ENCODE measurements at places on chromosomes 7 and 10.

DNA sequence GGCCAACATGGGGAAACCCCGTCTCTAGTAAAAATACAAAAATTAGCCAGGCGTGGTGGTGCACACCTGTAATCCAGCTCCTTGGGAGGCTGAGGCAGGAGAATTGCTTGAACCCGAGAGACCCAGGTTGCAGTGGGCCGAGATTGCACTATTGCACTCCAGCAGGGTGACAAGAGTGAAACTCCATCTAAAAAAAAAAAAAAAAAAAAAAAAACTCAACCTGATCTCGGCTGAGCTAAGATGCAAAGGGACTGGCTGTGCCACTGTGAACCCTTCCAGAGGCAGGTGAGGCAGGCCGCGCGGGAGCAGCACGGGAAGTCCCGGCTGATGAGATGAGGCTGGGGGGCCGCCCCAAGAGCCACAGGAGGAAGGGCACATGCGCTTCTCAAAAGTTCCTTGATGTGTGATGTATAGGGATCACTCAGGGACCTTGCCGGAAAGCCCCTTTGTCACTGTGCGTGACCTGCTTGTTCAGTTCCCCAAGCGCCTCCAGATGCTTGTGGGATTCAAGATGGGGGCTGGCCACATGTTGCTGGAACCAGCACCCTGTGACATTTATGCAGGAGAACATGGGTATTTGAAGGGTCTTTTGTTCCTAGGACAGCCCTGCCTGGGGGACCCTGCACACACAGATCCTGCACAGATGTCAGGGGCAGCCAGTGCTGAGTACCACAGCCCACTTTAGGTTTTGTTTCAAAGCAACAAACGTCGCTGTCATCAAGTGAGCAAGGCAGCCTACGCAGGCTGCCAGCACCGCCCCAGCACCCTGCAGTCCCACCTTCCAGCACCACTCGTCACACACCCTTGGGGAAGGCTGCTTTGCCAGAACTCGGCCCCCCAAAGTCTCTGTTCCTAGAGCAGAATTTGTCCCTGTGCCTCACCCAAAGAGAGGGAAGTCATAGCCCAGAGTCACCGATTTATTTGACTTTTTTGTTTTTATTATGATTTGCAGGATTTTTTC lies 74.8 kb upstream of the SH2B2 start:
- no peak for DNase-seq

DNA sequence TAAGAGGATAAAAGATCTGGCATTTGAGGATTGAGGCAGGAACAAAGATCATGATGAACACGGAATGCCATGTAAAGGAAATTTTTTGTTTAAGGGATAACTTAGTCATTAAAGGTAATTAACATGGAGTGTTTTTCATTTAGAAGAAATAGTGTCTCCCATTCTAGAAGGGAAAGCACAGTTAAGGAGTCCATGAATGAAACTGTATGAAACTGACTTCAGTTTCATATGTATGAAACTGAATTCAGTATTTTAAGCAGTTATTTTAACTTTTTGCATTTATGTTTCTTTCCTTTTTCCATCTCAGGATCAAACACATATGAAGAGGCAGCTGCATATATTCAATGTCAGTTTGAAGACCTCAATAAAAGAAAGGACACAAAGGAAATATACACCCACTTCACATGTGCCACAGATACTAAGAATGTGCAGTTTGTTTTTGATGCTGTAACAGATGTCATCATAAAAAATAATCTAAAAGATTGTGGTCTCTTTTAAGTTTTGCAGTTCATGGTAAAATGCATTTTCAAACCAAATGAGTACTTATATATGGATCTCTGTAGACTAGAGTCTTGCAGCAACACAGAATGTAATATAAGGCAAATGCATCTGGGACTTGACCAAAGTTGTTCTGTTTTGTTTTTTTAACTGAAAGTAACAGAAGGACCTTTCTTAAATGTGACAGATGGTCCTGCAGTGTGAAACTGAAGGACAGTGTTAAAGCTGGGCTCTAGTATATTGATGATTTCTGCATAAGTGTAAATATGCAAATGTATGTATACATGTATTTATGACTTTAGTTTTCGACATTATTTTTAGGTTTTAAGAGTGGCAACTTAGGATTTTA lies 82.6 kb downstream of the GNAI1 start:
- no peak for DNase-seq

- no peak for DNase-seq
These were observed 110.8 kb downstream of the HIBADH start for GRCh38 chr7:27551803-27552400.

DNA sequence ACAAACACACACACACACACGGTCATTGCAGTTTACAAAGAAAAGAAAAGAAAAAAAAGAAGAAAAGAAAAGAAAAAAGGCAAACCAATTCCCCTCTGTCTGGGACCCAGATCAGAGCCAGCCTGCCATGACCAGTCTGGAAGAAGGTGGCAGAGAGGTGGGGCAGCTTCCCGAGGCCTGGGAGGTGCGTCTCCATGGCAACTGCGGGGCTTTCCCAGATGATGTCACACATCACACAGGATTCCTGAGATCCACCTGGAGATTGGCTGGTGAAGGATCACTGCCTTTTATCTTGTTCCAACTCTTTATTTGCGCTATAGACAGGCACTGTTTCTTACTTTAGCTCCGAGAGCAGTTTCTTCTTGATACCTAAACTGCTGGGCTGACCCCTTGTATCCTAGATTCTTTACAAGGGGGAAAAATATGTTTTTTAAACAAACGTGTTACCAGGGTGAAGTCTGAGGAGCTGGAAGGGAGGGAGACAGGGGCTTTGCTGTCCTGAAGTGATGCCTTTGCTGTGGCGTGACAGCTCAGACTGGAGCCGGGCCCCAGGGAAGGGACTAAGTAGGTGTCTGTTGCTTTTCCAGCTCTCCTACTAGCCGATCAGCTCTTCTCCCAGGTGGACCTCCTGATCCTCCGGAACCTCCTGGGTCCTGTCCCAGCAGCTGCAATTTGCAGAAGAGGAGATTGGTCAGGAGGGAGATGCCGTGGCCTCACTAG lies 298.5 kb downstream of the KLF6 start:
- DNase-seq: no peak

- DNase-seq: no peak
These were observed 533.7 kb upstream of the IGFBP3 start for GRCh38 chr7:46454816-46455215.

- no peak for DNase-seq
These were observed 6.5 kb downstream of the TSPAN15 start for GRCh38 chr10:69457771-69458237.

DNA sequence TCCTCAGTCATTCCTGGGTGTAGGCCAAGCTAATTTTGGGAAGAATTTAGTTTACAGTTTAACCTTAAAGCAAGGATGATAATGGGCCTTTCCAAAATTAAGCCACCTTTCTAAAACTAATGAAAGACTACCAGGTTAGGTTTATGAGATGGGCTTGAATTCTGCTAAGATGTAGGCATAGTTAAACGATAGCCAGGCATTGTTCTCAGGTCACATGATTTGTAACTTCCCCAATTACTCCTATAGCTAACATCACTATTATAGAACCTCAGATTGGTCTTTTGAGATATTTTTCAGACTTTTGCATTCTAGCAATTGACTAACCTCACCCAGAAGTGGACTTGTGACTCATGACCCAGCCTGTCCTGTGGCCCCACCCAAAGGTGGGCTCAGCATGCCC lies 7.0 kb upstream of the NUB1 start:
- no peak for DNase-seq

DNA sequence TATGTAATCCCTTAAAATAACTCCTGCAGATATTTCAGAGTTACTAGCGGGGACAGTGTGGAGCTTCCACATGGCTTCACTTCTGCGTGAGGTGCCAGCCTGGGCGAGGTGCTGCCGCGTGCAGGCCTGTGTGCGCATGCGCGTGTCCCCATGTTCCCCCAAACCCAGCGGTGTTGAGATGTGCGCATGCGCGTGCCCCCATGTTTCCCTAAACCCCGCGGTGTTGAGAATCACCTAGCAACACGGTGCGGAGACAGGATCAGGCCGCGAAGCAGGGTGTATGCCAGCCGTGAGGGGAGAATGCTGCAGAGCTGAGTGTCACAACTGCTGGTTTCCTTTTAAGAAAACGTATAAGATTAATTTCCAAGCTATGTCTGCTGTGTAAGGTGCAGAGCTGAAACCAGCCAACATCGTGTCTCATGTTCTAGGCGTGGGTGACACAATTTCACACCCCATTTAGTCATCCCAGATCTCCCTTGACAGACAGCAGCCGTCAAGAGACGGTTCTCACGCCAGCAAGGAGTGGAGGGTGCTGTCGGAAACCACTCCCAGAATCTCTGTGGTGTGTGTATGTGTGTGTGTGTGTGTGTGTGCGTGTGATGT lies 71.9 kb upstream of the ADARB2 start:
- peak; percentile 8 for DNase-seq

DNA sequence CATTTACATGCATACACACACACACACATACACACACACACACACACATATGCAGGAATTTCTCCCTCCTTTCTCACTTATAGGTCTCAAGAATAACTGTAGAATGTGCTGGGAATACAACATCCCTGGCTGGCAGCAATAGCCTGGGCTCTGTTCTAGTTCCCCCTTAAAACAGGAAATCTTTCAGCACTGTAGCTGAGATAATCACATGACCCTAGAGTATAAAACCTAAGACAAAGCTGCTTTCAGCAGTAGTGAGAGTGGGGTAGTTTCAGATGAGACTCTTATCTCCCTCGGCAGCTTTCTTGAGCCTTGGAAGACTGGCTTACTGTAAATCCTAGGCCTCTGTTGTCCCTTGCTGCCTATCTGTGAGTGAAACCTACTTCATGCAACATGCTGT lies 137.4 kb upstream of the AKR1E2 start:
- peak; percentile 52 for DNase-seq

- peak; percentile 61 for DNase-seq
These were observed 21.6 kb upstream of the AP5Z1 start for GRCh38 chr7:4753598-4754432.

DNA sequence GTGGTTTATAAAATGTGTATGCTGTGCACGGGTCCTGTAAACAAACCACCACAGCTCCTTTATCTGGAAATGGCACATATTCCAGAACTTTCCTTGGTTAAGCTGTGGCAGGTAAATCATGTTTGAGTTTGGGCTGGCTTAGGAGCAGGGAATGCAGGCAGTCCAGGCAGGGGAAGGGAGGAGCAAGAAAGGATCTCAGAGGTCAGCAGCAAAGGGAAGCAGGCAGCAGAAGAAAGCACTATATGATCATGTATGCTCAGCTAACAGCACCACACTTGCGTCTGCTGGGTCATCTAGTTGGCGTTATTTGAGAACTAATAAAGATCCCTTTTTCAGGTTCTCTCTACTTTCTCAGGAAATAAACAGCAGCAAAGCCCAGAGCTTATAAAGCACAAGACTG lies 7.8 kb downstream of the ICA1 start:
- DNase-seq: no peak

GRCh38 chr10:1033601-1034000 lies 7.9 kb upstream of the IDI2 start:
- DNase-seq: no peak

- no peak for DNase-seq
These were observed 920.1 kb upstream of the LRRN3 start for GRCh38 chr7:110170841-110171240.

GRCh38 chr10:130213286-130214080 lies 77.3 kb downstream of the GLRX3 start:
- no peak for DNase-seq

DNA sequence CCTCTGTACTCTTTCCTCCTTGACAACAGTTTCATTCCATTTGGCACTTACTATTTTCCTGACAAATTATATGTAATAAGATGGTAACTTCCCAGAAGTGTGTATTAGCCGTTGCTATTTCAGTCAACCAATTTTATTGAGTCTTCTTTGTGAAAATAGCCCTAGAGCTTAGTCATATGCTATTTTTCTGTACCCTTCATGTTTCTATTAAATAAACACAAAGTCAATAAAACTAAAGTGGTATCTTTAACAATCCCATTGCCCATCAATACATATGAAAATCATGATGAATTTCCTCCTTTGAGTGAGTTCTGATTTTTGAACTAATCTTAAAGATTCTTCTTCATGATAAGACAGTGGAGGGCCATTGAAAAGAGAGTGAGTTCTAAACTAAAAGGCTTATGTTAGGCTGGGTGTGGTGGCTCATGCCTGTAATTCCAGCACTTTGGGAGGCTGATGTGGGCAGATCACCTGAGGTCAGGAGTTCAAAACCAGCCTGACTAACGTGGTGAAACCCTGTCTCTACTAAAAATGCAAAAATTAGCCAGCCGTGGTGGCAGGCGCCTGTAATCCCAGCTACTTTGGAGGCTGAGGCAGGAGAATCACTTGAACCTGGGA lies 5.9 kb upstream of the MYPN start:
- DNase-seq: no peak

- DNase-seq: no peak
These were observed 190.1 kb upstream of the GDF10 start for GRCh38 chr10:47109906-47110305.

DNA sequence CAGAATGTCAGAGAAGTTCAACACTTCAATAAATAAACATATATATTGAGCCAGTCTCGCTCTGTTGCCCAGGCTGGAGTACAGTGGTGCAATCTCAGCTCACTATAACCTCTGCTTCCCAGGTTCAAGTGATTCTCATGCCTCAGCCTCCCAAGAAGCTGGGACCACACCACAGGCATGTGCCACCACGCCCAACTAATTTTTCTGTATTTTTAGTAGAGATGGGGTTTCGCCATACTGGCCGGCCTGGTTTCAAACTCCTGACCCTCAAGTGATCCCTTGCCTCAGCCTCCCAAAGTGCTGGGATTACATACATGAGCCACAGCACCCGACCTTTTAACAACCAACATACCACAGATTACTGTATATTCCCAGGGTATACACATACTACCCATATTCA lies 134.2 kb downstream of the JMJD1C start:
- no peak for DNase-seq

DNA sequence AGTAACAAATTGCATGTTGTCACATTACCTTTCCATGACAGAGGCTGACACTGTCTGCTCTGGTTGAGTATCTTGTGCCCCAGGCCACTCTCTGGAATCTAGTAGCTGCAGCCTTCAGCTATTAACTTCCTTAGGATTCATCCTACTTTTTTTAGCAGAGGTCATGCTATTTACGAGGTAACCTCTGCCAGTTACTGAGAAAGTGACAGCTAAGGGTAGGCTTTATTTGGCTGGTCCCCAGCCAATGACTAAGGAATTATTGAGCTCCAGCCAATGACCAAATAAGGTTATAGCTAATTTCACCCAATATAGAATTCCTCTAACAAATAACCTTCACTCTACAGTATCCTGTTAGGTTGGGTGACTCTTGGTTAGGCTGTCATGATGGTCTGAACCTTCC lies 1361.7 kb downstream of the XPNPEP1 start:
- no peak for DNase-seq

DNA sequence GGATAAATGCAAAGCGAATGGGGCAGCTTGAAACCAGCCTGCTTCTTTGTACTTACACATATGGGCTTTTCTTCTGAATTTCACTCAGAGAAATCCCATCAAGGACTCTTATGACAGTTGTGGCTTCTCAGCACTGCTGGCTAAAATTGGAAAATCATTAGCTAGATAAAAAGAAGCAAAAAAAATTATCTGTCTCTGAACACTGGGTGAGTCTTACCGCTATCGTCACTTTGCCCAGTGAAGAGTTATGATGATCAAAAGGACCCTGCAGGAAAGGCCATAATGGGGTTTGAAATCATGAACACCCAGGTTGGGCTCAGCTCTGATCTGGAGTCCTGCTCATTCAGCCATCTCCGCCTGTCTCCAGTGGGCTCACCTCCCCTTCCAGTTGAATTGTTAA lies 34.3 kb downstream of the AOAH start:
- DNase-seq: no peak
